ENCODE measurements at places on chromosomes 7 and 10. TPM values are rescaled to one million over a fixed set of nuclear protein-coding genes. Genes with fewer than 3 reads are reported as not detected.

Gene CCDC146
- total RNA-seq = 15.9 TPM

Gene FAM24B
- 2.9 TPM for total RNA-seq

Gene CARD11
- 0.41 TPM for total RNA-seq

Gene AKR1C8
- total RNA-seq = not detected

DNA sequence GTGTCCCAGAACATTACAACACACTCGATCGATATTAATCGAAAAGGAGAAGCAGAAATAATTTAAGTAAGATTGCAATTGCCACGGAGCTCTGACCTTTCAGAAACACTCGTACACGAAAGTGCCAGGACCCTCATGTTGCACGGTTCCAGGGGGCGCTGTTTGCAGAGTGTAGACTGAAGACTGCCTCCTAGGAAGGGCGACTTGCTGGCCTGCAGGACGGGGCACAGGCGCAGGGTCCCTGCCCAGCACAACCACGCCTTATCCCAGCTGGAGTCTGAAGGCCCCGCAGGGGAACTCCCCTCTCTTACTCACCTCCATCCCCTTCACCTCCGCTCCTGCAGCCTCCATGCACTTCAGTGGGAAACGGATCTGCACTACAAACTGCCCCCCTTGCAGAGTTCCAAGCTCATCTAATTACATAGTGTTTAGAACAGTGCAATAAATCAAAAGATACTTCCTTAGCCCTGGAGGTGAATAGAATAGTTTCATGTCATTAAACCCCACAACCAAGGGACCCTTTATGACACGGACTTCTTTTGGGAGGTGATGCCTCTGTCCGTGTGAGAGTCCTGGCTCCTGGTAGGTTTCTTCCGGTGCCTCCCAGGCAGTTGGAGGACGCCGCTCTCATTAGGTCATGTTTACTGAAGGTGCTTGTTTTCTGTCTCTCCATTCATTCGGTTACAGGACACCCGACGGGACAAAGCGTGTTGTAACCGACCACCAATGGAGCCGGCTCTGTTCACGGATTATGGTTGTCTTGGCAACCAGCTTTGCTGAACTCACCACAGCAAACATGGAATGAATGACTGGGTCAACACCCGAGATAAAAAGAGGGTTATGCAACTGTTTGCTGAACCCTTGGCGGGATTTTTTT, 262.2 kb downstream of the BAMBI start:
- DNase-seq = peak; percentile 24
